ENCODE measurements at places on chromosomes 4 and X.

- DNase-seq, result no peak
Measured at GRCh38 chr4:121338518-121338917, 42.3 kb downstream of the QRFPR start.

- DNase-seq, result no peak
Measured at GRCh38 chrX:67724359-67725110, 180.7 kb downstream of the AR start.

- no peak for DNase-seq
Measured at GRCh38 chrX:317424-318067, 1.1 kb downstream of the GTPBP6 start.

GRCh38 chr4:7094916-7095315, 27.1 kb upstream of the GRPEL1 start:
- DNase-seq, result no peak

GRCh38 chr4:66628146-66628545, 917.2 kb downstream of the CENPC start:
- DNase-seq, result no peak

- DNase-seq, result no peak
Measured at GRCh38 chr4:59612235-59612634, 1587.9 kb upstream of the ADGRL3 start.

DNA sequence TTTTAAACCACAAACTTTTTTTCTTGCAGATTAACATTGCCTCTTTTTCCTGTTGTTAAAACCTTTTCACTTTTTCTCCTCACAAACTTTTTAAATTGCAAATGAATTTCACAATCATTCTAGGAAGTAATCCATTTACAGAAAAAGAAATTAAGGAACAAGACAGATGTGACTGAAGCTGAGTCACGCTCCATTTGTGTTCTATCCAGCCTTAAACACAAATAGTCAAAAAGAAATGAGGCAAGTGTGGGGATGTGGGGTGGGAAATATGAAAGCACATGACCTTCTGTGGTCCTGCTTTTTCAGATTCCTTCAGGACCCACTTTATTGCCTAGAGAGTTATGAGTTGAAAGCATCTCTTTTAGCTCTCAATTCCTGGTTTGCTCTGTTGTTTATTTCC, 197.0 kb downstream of the ADGRL3 start:
- DNase-seq, result no peak

- peak; percentile 77 for DNase-seq
Measured at GRCh38 chr4:41216294-41217019, 2.1 kb upstream of the APBB2 start.
